Activated naive CD4-positive, alpha-beta T cell treated with anti-CD3 and anti-CD28 coated beads, Interleukin-2, amount 10 ng/mL, durations not matched to agents 7 days and 5 days (primary cell): ENCODE measurements at places on chromosomes 16 and 17.

- no peaks in the 10 kb centered on the region for H3K27me3 ChIP-seq
- no peaks in the 10 kb centered on the region for H3K36me3 ChIP-seq
- no peaks in the 10 kb centered on the region for H3K4me1 ChIP-seq
- no peak overlapping the region for H3K27ac ChIP-seq
- DNase-seq, result no peak
- no peak overlapping the region for H3K4me3 ChIP-seq
Measured at GRCh38 chr17:53950207-53950857, 127.6 kb downstream of the KIF2B start.

GRCh38 chr17:40344421-40345160 lies 19.9 kb downstream of the GJD3 start:
- peak overlapping the region; percentile 56 for H3K27ac ChIP-seq
- no peaks in the 10 kb centered on the region for H3K27me3 ChIP-seq
- H3K36me3 ChIP-seq, result peaks cover 29% of the 10 kb centered on the region
- H3K4me1 ChIP-seq, result peaks cover 86% of the 10 kb centered on the region

GRCh38 chr16:68509381-68509780 lies 29.7 kb upstream of the ZFP90 start:
- no peaks in the 10 kb centered on the region for H3K36me3 ChIP-seq
- H3K4me1 ChIP-seq, result peaks cover 6% of the 10 kb centered on the region
- H3K27ac ChIP-seq, result no peak overlapping the region
- peaks cover 56% of the 10 kb centered on the region for H3K27me3 ChIP-seq

DNA sequence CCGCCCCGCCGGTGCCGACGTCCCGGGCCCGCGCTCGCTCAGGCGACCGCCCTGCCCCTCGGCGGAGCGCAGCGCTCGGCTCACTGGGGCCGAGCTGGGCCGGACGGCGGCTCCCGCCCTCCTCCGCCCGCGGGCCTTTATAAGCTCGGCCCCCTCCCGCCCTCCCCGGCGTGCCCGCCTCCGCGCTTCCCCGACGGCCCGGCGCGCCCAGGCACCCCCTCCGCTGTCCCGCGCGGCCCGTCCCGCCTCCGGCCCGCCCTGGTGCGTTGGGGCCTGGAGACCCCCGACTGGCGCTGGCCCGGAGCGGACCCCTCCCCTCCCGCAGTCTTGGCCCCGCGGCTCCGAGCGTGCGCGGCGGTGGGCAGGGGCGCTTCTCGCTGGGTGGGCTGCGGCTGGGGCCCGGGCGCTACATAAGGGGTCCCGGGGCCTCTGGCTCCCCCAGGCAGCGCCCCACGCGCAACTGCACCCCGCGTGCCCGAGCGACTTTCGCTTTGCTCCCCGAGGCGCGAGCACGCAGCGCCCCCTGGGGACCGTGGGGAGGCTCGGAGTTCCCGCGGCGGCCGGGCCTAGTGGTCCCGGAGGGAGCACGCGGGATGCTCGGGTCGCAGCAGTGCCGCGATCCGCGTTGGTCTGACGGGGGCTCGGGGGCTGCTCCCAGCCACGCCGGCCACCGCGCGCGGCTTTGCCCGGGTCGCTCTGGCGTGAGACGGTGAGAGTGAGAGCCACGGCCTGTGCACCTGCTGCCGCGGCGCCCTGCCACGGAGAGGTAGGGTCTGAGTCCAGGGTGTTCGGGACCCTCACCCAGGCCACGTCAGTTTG lies at the start of gene PIEZO1:
PIEZO1 (minus strand) TSS at position 115 of the 819 bp plus-strand sequence. CDS start 256 bp downstream, outside the sequence.
- peaks cover 8% of the 10 kb centered on the region for H3K27me3 ChIP-seq
- H3K27ac ChIP-seq, result peak within 1 kb of the TSS; percentile 88
- H3K36me3 ChIP-seq, result peaks cover 5% of the 10 kb centered on the region
- peaks cover 49% of the 10 kb centered on the region for H3K4me1 ChIP-seq
- DNase-seq, result peak; percentile 86
- H3K4me3 ChIP-seq, result peak within 1 kb of the TSS; percentile 77

DNA sequence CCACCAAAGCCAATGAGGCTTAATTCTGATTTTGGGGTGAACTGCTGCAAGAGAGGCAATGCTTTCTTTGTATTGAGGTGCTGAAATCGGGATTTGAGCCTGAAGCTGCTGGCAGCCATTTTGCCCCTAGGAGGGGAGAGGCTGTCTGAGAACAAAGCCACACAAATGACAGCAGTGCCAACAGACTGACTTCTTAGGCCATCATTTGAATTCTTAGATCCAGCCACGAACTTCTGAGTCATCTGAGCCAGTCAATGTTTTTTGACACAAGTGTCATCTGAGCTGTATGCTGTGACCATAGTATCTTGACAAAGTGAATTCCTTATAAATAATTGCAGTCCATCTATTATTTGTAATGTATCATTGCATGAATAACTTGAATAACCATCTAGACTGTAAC lies 29.0 kb downstream of the HYDIN start:
- H3K27ac ChIP-seq, result no peak overlapping the region
- no peaks in the 10 kb centered on the region for H3K27me3 ChIP-seq
- no peak for DNase-seq
- H3K4me3 ChIP-seq, result no peak overlapping the region
- H3K4me1 ChIP-seq, result no peaks in the 10 kb centered on the region

- H3K36me3 ChIP-seq, result no peaks in the 10 kb centered on the region
- no peak overlapping the region for H3K27ac ChIP-seq
- peaks cover 63% of the 10 kb centered on the region for H3K27me3 ChIP-seq
- peaks cover 7% of the 10 kb centered on the region for H3K4me1 ChIP-seq
- DNase-seq, result peak; percentile 33
- H3K4me3 ChIP-seq, result no peak overlapping the region
Measured at GRCh38 chr17:82384730-82385481, 13.3 kb downstream of the UTS2R start.

DNA sequence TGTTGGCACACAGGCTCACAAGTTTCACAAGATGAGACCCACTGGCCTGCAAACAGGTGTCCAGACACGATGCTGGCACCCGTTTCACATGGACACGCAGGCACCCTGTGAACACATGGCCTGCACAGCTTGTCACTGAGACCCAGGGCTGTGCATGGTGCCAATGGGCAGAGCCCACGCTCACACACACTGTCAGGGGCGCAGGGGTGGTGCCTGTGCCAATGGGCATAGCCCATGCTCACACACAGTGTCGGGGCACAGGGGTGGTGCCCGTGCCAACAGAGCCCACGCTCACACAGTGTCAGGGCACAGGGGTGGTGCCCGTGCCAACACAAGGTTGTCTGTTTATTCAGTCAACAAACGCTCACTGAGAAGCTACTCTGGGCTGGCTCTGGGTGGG lies 29.3 kb downstream of the CTU2 start:
- peaks cover 9% of the 10 kb centered on the region for H3K4me1 ChIP-seq
- no peak overlapping the region for H3K4me3 ChIP-seq
- no peaks in the 10 kb centered on the region for H3K27me3 ChIP-seq
- DNase-seq, result no peak
- H3K27ac ChIP-seq, result no peak overlapping the region
- peaks cover 19% of the 10 kb centered on the region for H3K36me3 ChIP-seq

DNA sequence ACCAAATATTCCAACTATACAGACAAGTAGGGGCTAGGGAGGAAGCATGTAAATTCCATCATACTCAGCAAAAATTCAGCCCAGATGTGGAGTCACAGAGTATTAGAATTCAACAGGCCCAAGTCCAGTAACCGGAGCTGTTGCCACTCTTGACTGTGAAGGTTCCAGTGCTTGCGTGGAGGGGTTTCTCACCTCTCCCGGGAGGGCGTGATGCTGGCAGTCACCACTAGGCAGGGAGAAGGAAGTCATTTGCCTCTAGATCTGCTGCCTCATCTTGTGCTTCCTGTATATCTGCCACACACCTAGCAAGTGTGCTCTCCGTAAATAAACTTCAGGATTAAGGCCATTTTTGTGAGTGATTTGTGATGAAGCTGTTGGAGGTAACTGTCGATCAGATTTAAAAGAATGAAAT lies 1.0 kb upstream of the CKLF start:
- peak overlapping the region; percentile 89 for H3K4me3 ChIP-seq
- H3K4me1 ChIP-seq, result peaks cover 77% of the 10 kb centered on the region
- peak overlapping the region; percentile 92 for H3K27ac ChIP-seq
- peaks cover 41% of the 10 kb centered on the region for H3K36me3 ChIP-seq

GRCh38 chr17:57419940-57420550 lies 163.7 kb downstream of the MSI2 start:
- H3K4me3 ChIP-seq, result no peak overlapping the region
- no peak for DNase-seq
- H3K4me1 ChIP-seq, result peaks cover 10% of the 10 kb centered on the region
- no peaks in the 10 kb centered on the region for H3K27me3 ChIP-seq
- no peak overlapping the region for H3K27ac ChIP-seq

DNA sequence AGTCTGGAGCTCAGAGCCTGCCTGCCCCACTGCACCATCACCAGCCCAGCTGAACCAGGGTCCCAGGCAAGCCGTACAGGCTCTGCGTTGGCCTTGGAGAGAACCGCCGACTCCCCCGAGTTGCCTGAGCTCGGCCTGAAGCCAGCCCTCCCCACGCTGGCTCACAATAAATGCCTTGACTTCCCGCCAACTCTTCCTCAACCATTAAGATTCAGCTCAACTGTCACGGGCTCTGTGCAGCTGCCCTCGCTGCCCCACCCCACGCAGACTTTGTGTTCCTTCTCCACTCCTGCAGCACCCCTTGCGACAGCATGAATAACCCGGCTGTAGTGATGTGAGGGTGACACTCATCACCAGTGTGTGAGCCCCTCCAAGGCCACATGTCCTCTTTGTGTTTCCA lies 4.8 kb upstream of the QPRT start:
- peaks cover 26% of the 10 kb centered on the region for H3K36me3 ChIP-seq
- no peak overlapping the region for H3K4me3 ChIP-seq
- peak overlapping the region; percentile 43 for H3K27ac ChIP-seq
- no peak for DNase-seq

- H3K36me3 ChIP-seq, result no peaks in the 10 kb centered on the region
- H3K4me1 ChIP-seq, result no peaks in the 10 kb centered on the region
- H3K27ac ChIP-seq, result no peak overlapping the region
Measured at GRCh38 chr17:55635253-55635914, 87.3 kb downstream of the TMEM100 start.

DNA sequence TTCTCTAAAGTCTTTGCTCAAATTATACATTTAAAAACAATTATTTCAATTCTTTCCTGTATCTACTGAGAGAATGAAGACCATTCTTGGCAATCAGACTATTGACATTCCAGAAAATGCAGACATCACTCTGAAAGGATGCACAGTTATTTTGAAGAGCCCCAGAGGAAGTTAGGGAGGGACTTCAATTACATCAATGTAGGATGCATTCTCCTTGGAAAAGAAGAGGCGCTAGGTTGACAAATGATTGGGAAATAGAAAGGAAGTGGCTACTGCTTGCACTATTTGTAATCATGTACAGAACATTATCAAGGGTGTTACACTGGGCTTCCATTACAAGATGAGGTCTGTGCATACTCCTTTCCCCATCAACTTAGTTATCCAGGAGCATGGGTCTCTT lies 74.3 kb downstream of the SSH2 start:
- no peak overlapping the region for H3K27ac ChIP-seq
- H3K27me3 ChIP-seq, result no peaks in the 10 kb centered on the region
- DNase-seq, result no peak
- no peaks in the 10 kb centered on the region for H3K4me1 ChIP-seq

- peaks cover 3% of the 10 kb centered on the region for H3K36me3 ChIP-seq
- H3K4me1 ChIP-seq, result peaks cover 20% of the 10 kb centered on the region
- no peak for DNase-seq
- H3K4me3 ChIP-seq, result peak overlapping the region; percentile 78
- peaks cover 14% of the 10 kb centered on the region for H3K27me3 ChIP-seq
Measured at GRCh38 chr17:81222620-81222905, 202 bp downstream of the CEP131 start.

DNA sequence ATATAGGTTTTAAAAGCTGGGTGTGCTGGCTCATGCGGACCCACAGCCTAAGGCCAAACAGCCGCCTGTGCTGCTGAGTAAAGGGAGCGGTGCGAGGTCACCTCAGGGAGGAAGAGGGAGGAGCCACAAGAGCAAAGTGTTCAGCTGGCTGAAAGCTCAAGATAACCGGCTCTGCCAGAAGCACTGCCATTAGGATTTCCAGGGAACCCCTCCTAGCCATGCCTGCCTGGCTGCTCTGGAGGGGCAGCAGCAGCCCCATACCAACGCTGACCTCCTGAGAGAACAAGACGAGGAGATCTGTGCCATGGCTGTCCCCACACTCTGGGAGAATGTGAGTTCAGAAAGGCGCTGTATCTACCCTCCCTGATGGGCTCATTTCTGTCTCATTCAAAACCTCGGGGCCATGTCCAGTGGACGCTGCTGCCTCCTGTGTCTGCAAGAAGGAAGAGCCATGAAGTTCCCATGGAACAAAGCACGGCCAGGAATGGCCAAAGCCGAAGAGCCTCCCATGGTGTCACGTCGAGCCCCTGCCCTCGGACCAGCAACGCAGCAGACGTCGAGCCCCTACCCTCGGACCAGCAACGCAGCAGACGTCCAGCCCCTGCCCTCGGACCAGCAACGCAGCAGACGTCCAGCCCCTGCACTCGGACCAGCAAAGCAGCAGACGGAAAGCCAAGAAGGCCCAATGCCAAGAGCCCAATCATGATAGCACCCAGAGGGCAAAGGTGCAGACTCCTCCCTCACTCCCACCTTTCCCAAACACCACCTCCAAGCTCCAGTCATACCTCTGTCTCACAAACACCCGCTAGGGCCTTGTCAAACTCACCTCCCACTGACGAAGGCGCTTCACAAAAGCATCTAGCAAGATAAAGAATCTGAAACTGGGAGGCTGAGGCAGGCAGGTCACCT lies 107.0 kb downstream of the ANKRD11 start:
- H3K4me3 ChIP-seq, result no peak overlapping the region
- peaks cover 14% of the 10 kb centered on the region for H3K36me3 ChIP-seq
- peaks cover 77% of the 10 kb centered on the region for H3K4me1 ChIP-seq
- DNase-seq, result peak; percentile 45
- H3K27me3 ChIP-seq, result no peaks in the 10 kb centered on the region
- H3K27ac ChIP-seq, result peak overlapping the region; percentile 61
